CD4-positive, alpha-beta T cell treated with Interleukin-1 beta for 1 hour (primary cell): ENCODE measurements at places on chromosomes 11 and 22.

- peak; percentile 19 for DNase-seq
Observed at GRCh38 chr11:118834427-118835028, 43.6 kb upstream of the DDX6 start.

- DNase-seq, result peak; percentile 22
Observed at GRCh38 chr11:76152741-76153570, 53.3 kb downstream of the WNT11 start.

DNA sequence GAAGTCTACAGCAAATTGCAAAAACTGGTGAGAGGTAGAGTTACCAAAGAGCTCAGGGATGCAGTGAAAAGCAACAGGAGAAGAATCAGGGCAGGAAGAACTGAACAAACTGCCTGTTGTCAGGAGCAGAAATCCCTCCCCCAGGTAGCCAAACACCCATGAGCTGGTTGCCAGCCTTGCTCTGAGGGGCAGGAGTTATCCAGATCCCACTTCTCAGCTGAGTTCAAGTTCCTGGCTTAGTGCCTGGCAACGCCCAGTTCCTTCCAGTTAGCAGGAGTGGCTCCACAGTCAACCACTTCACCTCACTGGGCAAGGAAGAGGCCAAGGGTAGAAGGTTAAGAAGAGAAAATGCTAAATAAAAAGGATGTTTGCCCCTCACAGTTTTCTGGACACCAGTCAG lies 1.9 kb upstream of the MPZL2 start:
- no peak for DNase-seq

GRCh38 chr11:46698597-46698996 lies 1.8 kb downstream of the ARHGAP1 start:
- no peak for DNase-seq

GRCh38 chr11:41400819-41401382 lies 58.6 kb downstream of the LRRC4C start:
- no peak for DNase-seq

- no peak for DNase-seq
Observed at GRCh38 chr11:88293931-88294330, 43.6 kb downstream of the CTSC start.

DNA sequence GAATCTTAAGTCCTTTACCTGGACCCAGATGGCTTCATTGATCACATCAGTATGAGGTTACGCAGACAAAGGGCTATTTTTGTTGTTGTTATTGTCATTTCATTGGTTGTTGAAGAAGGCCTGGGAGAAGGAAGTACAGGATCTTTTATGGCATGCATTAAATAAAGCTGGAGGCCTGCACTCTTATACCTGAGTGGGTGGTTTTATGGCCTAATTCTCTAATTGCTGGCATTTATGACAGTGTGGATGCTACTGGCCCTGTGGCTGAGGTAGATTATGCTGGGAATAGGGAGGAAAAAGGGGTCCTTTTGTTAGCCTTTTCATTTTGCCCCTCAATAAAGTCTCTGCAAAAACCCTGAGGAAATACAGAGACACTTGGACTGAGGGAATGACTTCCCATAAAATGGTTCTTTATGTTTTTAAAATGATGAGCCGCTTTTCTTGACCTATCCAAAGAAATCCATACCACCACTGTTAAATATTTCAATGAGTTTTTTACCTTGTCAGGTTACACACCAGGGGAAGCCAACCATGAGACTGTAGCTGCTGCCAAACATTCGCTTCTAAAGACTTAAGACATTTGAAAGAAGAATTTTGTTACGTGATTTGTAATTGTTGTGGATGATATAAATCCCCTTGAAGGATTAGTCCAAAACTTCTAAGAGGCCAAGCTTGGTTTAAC lies 6.8 kb downstream of the KMT2A start:
- DNase-seq, result no peak

- no peak for DNase-seq
Observed at GRCh38 chr11:47333886-47334443, 18.5 kb downstream of the MYBPC3 start.
